ENCODE measurements at places on chromosomes 1 and 21.

DNA sequence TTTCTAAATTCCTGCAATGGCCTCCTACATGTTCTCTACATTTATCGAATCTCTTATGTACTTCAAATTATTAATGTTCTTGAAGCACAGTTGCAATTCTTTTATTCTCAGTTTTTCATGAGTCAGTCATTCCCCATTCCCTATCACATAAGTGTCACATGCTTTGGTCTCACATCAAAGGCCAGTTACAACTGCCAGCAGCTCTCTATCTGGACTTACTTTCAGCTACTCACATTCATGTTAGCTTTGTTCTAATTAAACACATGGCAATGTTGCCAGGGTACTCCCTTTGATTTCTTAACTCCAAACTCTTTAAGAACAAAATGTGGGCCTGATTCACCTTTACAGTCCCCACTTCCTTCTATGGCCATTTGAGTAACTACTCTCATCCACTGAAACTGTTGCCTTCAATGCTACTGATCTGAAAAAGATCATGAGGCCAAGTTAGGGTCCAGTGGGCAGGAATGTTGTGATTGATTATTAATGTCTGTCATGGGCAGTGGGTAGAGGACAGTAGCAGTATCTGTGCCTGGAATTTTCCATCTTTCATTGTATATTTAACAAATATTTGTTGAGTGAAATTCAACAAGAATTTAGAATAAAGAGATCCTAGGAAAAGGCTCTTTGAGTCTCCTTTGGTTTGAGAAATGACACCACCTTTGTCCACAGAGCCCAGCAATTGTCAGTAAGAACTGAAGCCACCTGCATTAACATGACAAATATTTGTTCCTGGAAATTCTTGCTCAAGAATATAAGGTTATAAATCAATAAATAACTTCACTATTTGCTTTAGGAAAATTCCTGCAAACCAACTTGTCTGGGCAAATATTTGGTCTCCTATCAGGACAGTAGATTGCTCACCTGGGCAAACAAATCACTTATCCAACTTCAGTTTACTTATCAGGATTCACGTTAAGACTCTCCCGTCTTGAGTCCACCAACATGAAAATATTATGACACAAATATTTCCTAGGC lies 153.6 kb upstream of the SAMSN1 start:
- no peak for DNase-seq

GRCh38 chr1:98881901-98882300 lies 122.8 kb downstream of the PLPPR5 start:
- no peak for DNase-seq

DNA sequence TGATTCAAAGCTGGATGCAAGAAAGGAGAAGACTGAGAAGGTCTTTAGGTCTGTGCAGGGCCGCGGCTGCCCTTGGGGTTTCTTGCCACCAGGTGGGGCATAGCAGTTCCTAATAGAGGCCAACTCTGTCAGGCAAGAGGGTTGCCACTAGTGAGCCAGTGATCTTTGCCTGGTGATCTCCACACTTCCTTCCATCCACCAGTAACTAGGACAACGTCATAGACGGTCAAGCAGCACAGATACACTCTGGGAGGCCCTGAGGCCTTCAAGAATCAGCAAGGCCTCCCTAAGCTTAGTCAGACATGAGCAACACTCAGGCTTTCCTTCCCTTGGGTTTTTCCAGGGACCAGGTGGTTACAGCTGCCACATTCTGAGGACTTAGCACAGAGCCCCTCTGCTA lies 32.9 kb upstream of the ATP2B4 start:
- DNase-seq: no peak

DNA sequence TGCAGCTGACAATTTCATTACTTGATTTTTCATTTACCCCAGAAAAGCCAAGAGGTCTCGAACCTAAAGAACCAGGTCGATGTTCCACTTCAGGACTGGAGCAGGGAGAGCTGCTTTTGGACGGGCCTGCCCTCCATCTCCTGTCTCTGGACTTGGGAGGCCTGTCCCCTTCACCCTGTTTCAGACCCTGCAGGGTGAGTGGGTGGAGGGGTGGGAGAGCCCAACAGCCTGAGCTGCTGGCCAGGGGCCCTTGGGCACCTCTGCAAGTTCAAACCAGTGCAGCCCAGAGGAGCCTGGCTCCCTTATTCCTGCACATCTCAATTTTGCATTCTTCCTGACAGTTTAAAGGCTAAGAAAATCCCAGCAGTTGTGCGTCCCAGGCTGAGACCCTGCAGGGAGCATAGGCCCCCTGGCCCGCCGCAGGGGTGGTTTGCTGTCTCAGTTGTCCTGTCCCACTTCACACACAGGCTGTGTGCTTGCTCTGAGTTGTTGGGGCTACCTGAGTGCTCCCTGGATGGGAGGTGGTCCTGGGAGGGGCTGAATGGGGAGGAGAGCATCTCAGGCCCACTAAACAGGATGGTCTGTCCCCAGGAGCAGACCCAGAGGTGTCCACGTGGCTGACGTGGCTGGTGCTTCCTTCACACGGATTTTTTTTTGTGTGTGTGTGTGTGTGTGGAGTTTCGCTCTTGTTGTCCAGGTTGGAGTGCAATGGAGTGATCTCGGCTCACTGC lies 443.7 kb downstream of the PTPRU start:
- DNase-seq: peak; percentile 67

GRCh38 chr1:37473431-37474045 lies 842 bp upstream of the ZC3H12A start:
- no peak for DNase-seq

- no peak for DNase-seq
Observed at GRCh38 chr1:155081472-155082300, 3.0 kb downstream of the EFNA3 start.

DNA sequence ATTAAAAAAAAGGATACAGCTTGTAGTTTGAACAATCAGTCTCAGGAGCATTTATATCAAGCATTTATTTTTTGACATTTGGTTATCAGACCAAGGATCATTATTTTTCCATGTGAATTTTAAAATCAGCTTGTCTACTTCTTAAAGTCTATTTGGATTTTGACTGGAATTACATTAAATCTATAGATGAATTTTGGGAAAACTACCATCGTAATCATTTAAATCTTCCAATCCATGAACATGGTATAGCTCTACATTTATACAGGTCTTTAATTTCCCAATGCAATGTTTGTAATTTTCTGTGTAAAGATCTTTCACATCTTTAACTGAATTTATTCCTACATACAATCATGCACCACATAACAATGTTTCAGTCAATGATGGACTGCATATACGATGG lies 203.2 kb downstream of the AKT3 start:
- no peak for DNase-seq

DNA sequence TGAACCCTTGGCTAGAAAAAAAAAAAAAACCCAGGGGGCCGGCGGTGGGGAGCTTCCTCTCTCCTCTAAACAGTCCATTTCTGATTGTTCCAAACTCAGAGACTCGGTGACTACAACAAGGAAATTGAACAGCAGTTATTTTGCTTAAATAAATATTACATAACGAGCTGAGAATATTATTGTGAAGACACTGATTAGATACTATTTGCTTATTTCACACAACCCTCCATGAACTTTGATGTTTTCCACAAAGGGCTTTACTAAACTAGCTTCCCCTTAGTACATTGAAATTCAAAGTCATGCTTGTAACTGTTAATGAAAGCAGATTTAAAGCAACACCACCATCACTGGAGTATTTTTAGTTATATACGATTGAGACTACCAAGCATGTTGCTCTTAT lies at the start of gene CFHR5:
TSS of gene CFHR5 (plus strand) at position 279 of the 400 bp plus-strand sequence. CDS start at position 388, 109 bp downstream.
- no peak for DNase-seq

DNA sequence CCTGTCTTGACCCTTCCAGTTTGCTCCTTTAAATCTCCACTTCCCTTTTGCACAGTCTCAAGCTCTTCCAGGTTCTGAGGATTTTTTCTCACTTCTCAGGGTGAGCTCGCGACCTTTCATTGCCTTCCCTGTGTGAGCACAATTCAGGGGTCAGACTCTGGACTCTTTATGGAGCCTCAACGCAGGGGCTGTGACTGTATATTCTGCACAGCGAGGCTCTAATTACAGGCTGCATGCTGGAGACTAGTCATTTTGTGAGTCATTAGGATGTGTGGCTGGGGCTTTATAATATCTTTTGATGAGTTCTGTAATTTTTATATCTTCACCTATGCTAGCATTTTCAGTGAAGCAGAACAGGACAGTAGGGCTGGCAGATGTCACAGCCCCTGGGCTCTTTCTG lies 270.7 kb downstream of the KAZN start:
- DNase-seq: no peak

Data from vagina (tissue), 2 donors.